Muscle of leg (tissue), 16 donors: ENCODE measurements at places on chromosomes 2 and 18.

- DNase-seq: no peak
These were observed 23.9 kb upstream of the ALLC start for GRCh38 chr2:3633982-3634595.

DNA sequence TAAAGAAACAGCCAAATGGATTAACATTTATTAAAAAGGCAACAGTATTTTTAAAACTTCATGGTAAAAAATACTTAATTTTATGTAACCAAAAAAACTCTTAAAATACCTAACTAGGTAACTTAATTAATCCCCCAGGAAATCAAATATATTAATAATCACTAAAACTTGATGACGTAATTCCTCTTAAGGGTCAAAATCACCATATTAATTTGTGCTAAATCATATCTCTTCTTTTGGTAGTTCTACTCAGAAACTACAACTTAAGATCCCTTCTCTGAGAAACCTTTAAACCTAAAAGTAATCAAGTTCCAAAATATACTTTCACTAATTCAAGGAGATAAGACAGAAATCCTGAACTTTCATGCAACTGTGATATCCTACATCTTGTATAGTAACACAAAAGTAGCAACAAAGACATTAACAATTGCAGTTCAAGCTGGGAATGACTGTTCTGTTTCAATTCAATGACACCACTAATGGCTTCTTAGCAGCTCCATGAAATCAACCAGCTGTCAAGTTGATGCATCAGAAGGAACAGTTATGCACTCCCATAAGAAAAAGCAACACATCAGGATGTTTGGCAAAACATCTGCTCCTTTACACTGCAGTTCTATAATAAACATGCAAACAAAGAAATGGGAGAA lies 4.0 kb downstream of the BAZ2B start:
- DNase-seq: peak; percentile 69

DNA sequence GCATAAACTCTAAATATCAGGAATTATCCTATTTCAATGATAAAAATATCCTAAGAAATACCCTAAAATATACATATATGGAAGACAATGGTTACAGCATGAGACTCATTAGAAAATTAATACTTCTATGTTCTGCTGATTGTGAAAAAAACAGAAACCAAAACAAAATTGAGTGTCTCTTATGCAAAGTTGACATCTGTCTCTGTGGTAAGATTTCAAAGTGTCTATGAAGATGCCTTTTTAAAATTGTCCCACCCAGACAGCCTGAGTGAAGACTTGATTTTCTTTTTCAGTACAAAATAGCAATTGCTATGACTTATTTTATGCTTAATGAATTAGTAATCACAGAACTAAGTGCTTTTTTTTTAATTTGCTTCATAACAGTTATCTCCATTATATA lies 1368.4 kb upstream of the LRRTM1 start:
- DNase-seq: no peak

DNA sequence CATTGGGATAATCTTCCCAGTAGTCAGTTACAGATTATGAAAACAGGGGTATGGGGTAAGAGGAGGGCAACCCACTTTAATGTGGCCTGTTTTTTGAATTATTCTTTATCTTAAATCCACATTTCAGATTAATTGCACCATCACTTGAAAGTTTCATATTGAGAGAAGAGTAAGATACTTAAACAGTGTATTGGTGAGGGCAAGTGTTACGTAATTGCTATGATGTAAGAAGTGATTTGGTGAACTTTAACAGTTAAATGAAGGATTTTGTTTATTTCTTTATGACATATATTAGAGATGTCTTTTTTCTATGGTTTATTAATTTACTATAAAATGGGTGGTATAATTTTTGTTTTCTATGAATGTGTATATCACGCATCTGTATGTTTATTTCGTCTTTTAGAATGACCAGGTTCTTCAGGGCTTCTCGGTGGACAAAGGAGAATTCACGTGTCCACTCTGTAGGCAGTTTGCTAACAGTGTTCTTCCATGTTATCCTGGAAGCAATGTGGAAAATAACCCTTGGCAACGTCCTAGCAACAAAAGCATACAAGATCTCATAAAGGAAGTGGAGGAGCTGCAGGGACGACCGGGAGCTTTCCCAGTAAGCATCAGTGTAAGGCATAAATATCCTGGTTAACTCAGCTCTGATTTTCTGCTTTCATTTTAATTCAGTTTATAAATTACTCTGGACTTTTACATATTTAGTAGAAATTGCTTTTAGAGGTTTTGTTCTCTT lies 171.2 kb upstream of the MYO3B start:
- peak; percentile 56 for DNase-seq

GRCh38 chr2:237763812-237764211 lies 34.8 kb upstream of the RBM44 start:
- no peak for DNase-seq

- DNase-seq: peak; percentile 36
These were observed 27.4 kb upstream of the SPR start for GRCh38 chr2:72859831-72860262.

DNA sequence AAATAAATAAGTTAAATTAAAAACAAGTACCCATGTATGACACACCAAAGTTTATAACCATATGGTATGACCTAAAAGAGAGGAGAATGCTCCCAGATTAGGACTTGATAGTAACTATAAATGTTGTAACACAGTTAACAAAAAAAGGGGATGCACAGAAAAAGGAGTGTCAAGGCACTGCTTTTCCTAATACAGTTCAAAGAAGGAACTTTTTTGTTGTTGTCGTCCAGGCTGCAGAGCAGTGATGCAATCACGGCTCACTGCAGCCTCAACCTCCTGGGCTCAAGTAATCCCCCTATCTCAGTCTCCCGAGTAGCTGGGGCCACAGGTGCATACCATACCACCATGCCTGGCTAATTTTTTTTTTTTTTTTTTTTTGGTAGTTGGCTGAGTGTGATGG lies 2.7 kb downstream of the NARS1 start:
- DNase-seq: no peak

DNA sequence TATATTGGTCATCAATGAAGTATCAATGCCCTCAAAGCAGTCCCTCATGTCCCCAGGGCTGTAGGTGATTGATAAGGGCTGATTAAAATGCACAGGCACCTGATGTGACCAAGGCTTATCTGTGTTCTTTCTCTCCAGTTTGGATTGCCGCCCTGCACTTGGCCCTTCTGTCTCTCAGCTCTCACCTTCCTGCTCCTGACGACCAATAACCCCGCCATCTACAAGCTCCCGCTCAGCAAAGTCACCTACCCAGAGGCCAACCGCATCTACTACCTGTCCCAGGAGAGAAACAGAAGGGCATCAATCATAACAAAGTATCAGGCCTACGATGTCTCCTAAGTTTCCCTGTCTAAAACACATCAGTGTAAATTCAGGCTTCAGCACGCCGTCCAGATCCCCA lies 41.8 kb upstream of the SLC14A1 start:
- no peak for DNase-seq

DNA sequence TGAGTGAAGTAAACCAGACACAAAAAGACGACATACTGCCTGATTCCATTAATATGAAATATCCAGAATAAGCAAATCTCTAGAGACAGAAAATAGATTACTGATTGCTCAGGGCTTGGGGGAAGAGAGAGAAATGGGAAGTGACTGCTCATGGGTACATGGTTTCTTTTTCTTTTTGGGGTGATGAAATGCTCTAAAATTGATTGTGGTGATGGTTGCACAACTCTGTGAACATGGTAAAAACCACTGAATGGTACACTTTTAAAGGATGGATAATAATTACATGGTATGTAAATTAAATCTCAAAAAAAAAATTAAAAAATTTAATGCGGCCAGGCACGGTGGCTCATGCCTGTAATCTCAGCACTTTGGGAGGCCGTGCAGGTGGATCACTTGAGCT lies 39.3 kb downstream of the RPL31 start:
- no peak for DNase-seq

GRCh38 chr18:11369556-11369955 lies 220.2 kb upstream of the PIEZO2 start:
- no peak for DNase-seq
